Activated naive CD4-positive, alpha-beta T cell treated with Interleukin-2 at 50 U/mL for 16 hours (primary cell): ENCODE measurements at places on chromosomes 6 and 20.

- no peak for DNase-seq
Observed at GRCh38 chr6:155232848-155233247, 31.0 kb upstream of the CLDN20 start.

DNA sequence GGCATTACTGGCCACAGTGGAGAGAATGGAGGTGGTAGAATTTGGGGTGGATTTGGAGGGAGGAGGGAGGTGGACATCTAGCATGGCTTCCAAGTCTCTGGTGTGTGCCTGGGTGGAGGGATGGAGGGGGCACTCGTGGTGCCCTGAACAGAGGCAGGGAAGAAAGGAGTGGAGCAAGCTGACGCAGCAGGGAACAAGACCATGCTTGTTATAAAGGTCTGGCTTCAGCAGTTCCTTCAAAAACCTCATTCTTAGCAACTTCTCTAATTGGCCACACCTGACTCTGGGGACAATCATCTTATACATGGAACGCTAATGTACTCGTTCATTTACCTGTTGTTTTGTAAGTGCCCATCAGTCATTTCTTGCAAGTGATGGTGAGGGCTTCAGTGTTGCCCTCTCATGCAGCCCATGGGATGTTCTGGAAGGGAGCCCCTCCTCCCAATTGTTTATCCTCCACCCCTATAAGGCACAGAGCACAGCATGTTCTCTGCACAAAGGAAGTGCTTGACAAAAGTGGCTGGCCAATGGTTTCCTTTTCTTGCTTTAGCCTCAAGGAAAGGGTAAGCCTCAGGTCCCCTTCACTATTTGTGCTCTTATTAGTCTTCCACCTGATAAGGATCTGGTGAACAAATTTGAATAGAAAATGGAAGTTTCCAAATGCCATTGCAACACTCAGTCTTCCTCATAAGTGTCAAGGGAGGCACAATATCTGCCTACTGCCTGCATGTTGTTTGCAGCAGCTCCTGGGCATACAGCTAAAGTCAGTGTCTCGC lies 39.3 kb downstream of the GFOD1 start:
- no peak for DNase-seq

DNA sequence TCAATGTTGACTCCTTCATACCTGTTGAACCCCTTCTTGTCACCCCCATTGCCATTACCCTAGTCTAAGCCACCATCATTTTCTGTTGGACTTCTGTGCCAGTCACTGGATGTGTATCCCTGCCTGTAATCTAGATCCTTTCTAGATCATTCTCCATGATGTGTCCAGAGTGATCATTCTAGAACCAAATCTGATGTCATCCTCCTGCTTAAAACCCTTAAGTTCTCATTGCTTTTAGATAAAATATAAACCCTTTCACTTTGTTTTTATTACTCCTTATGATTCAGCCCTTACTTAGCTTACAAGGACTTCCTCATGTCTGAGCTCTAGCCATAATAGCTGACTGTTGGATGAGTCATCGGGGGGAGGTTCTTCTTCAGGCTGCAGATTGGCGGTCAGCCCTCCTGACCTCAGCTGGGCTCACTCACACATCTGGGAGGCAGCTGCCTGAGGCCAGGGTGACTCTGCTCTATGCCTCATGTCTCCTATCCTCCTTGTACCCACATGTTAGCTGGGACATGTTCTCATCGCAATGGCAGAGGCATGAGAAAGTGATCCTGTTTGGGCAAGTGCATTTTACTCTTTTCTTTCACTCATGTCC lies 287.6 kb downstream of the ESR1 start:
- no peak for DNase-seq

- DNase-seq: no peak
Observed at GRCh38 chr20:61532736-61533135, 280.7 kb downstream of the CDH4 start.
